ENCODE measurements at places on chromosomes 2 and 18.

DNA sequence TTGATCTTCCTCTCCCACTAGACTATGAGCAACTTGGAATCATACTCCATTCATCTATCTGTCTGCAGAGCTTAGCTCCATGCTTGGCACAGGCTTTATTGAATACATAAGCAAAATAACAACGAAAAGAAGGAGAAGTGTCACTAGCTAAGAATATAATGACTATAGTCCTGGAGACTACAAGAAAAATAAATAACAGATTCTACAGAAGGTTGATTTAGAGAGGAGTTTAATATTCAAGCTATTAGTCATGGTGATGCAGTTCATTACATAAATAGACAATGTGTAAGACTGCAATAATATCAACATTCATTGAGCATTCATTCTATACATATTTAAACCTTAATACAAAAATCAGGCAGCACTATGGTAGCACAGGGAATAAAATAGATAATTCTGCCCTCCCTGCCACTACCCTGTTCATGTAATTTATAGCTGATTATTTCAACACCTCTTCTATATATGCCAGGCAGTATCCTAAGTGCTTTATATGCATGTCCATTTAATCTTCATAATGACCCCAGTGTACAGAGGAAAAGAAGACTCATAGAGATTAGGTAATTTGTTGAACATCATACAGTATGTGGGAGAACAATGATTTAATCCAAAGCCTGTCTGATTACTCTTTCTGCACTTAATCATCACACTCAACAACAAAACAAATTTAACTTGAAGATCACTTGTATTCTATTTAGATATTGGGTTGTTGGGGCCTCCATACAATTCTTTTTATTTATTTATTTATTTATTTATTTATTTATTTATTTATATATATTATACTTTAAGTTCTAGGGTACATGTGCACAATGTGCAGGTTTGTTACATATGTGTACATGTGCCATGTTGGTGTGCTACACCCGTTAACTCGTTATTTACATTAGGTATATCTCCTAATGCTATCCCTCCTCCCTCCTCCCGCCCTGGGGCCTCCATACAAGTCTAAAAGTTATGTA is 165.3 kb downstream of the RNF152 start:
- no peak for DNase-seq

DNA sequence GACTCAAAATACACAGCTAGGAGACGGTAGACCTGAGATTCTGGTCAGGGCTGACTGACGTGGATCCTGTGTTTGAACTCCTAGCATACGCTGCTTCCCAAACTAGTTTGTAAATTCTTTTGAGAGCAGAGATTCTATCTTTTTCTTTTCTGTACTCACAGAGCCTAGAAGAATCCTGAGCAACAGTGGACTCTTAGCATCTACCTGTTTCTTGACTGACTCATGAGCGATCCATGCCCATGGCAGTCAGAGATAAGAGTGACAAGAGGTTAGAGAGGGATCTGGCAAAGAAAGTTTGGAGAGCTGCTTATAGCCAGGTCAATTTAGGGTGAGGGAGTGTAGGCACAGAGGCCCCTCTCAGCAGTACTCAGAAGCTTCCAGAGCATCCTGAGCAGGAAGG is 41.1 kb upstream of the PPP1CB start:
- DNase-seq = no peak

DNA sequence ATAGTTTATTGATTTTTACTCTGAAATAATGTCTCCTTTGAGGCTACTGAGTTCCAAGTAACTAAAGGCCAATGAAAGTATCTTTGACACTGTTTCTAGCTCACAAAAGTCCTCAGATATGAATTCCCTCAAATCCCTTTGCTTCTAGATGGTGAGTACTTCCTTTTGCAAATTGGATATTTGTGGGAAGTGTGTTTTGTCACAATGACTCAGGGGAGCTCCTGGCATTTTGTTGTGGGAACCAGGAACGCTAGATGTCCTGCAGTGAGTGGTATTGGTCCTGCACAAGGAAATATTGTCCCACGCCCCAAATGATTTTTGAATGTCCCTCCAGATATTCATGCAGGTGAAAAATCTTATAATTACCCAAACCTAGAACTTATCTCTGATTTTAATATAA is 24.3 kb downstream of the TACR1 start:
- DNase-seq = no peak

GRCh38 chr2:126664234-126664633 is 8.3 kb downstream of the GYPC start:
- DNase-seq = no peak

DNA sequence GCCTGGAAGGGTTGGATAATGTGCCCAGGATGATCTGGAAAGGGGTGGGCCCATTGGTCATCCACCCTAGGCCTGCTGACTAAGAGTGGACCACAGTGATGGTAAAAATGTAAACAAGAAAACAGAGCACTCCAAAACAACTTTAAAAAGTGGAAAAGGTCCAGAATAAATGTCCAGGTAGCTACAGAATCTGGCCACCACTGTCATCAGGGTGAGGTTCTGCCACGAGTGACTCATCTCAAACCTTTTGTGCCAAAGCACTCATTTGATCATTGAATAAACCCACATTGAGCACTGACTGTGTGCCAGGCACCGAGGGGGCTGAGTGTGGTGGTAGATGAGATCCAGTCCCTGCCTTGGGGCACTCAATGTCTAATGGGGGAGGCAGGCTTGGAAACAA is 64.9 kb downstream of the EMX1 start:
- no peak for DNase-seq

- no peak for DNase-seq
These were observed 34.3 kb upstream of the LGALSL start for GRCh38 chr2:64419596-64420165.

DNA sequence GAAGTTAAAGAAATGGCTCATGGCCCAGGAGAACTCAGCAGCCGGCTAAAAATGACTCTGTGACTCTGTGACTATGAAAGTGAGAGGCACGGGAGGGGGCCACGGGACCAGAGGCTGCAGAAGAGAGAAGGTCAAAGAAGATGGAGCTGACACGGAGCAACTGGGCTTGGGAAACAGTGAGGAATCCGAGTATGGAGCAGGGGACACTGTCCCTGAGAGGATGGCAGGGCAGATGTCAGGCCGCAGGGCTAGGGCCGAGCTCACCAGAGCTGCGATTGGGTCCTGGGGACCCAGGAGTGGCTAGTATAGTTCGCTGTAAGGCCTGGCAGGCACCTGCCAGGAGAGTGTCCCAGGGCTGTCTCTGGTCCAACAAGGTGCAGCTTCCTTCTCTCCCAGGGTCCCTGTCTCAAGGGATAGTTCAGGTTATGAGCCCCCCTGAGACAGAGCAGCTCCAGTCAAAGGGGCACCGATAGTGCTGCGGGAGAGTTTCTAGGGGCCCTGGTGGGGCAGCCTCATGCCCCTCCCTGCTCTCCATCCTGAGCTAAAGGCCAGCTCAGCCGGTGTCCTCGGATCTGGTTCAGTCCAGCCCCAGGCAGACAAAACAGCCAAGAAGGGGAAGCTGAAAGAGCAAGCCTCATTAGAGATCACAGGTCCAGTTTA is 42.7 kb downstream of the CIB4 start:
- no peak for DNase-seq

GRCh38 chr2:69013840-69014821 is 1.2 kb downstream of the ANTXR1 start:
- DNase-seq = no peak

- no peak for DNase-seq
These were observed 39.8 kb downstream of the CTNNA2 start for GRCh38 chr2:79552653-79553052.
